Left kidney (tissue), 8 donors: ENCODE measurements at places on chromosomes 16 and 17.
A peak's percentile ranks its signal among the peaks of the same experiment; 100 is the strongest.

DNA sequence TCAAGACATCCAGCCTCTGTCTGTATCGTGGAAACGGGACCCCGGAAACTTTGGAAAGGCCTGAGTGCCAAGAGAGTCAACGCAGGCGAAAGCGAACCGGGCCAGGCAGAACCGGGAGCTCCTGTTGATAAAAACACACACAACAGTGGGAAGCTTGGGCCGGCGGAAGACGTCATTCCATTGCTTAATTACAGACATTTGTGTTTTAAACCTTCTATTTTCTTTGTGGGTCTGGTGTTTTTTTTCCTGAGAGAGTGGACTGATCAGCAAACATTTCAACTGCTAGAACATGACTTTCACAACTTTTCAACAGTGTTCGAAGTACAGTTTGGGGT, 878 bp upstream of the RNF157 start:
- no peak for DNase-seq

DNA sequence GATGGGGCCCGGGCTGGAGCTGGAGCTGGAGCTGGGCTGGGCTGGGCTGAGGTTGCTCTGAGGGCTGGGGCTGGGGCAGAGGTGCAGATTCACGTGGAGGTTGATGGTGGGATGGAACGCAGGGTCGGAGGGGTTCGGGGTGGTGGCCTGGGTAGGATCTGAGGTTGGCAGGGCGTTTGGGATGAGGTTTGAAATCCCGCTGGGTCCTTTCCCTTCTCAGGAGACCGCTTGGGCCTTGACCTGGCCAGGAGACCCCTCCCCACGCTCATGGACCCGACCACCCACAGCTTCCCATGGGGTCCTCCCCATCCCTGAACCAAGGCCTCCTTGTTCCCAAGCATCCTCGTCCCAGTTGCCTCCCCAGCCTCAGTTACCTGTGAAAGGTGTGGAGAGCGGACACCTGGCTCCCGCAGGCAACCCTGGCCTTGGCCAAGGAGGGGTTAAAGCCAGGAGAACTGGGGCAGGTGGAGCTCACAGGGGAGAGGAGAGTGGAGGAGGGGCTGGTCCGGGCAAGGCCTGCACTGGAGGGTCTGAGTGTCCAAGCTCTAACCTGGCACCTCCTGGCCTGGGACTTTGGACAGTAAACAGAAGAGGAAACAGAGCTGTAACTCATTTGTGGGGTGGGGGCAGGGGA, at the start of gene ASGR2:
Gene ASGR2, minus strand, starts transcription at position 582 of the 634 bp plus-strand sequence. CDS start 582 bp downstream, outside the sequence.
- DNase-seq = no peak

DNA sequence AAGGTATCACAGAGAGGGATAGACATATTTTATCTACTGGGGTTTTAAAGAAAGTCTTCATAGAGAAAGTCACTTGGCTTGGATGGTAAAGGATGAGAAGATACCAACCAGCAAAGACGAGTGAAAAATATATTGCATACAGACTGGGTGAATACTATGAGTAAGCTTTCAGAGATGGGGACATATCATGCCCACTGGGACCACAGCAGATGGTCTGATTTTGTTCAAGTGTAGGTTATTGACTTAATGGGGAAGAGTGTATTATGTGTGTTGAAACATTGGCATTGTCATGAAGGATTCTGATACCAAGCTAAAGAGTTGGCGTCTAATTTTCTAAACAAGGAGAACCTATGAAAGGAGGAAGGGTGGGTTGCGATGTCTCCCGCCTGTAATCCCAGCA, 13.8 kb upstream of the MMD start:
- no peak for DNase-seq

GRCh38 chr16:66354034-66354909, 12.2 kb upstream of the CDH5 start:
- DNase-seq = no peak

DNA sequence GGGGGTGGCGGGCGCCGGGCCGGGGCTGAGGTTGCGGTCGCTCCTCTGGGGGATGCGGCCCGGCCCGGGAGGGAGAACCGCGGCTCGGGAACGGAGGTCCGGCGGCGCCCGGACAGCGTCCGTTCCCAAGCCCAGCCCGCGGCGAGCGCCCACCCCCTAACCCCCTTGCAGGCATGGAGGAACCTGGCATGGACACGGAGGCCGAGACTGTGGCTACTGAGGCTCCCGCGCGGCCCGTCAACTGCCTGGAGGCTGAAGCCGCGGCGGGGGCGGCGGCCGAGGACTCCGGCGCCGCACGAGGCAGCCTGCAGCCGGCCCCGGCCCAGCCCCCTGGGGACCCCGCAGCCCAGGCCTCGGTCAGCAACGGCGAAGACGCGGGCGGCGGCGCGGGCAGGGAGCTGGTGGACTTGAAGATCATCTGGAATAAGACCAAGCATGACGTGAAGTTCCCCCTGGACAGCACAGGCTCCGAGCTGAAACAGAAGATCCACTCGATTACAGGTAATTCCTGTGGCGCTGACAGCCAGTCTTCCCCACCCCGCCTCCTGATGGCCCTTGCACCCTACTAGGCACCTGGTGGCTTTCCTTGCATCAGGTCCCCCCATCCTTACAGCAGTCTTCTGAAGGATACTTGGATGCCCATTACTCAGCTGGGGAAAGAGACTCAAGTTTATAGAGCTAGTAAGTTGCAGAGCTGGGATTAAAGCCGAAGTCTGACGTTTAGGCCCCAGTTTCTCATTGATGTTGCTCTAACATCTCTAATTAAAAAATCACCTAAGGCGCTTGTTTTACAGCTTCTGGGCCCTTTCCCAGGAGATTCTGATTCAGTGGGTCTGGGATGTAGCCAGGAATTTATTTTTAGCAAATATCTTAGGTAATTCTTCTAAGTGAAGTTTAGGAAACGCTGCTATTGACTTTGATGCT, 514 bp downstream of the UBFD1 start:
- DNase-seq = peak; percentile 1

DNA sequence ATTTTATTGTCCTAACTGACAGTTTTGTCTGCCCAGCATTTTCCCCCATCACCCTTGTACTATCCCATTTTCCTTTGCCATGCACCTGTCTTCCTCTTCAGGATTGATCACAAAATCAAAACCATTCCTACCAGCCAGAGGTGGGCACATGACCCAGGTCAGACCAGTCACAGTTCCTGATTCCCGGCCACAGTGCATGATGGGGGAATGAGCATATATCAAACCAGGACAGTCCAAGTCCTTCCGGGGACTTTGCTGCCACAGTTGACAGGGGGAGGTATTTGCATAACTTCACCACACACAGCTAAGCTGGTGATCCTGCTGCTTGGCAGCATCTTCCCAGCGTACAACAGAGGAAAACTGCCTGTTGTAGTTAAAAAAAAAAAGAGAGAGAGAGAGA, 493.9 kb downstream of the WWOX start:
- no peak for DNase-seq

DNA sequence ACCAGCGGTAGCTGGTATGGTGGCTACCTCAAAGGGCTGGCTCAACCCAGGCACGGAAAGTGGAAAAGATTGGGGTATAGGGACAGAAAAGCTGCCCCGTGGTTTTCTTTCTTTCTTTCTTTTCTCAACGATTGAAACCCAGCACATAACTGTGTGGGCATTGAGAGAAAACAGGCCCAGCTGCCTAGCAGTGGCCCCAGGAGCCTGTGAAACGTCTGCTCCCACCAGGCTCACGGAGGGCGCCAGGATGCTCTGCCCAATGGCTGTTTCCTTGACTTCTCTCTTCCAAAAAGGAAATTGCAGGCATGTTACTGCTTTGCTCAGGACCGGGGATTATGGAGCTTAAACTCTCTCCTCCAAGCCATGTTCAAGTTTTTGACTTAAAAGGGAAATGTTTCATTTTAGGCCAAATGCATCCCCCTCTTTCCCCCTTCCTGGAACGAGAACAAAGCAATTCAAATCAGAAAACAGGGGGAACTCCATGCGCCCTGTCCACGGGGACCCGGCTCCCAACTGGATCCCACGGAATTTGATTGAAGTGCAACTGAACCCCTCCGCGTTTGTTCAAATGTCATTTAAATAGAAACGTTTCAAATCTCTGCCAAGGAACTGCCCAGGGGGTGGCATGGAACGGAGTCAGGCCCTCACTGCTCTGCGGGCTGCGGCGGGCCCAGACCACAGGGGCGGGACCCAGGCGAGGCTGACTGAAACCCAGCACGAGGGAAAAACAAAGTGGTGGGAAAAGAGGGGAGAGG, 133.5 kb downstream of the RGS9 start:
- DNase-seq = no peak

- DNase-seq = no peak
These were observed 28.8 kb downstream of the MAP2K3 start for GRCh38 chr17:21313320-21313719.

- no peak for DNase-seq
These were observed 3.1 kb downstream of the CACNB1 start for GRCh38 chr17:39194089-39194984.

DNA sequence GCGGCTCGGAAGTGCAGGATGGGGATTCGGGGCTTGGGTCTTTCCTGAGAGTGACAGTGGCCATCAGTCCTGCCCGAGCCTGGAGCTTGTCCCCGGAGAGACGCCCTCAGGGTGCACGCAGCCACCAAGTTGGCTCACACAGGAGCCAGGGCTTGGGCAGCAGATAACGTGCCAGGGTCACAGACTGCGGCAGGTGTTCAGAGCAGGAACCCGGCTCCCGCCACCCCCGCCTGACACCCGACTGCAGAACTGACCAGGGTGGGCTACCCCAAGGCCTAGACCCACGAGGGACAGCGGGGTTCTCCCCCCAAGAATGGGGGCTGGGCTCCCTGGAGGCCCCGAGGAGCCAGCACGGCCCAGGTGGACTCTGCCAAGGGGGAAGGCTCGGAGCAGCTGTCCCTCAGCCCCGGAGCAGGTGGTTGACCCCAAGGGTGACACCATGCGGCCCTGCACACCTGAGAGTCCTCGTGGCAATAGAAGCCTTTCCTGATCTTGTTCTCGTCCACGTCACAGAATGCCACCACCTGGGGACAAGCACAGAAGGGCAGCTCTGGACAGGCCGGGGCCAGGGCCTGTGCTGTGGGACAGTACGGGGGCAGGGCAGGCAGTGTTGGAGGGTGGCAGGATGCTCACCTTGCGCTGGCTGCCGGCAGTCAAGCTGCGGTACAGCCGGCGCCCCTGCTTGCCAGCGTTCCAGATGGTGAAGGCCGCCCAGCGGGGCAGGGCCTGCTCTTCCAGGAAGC, 117.1 kb upstream of the ZNF750 start:
- no peak for DNase-seq

DNA sequence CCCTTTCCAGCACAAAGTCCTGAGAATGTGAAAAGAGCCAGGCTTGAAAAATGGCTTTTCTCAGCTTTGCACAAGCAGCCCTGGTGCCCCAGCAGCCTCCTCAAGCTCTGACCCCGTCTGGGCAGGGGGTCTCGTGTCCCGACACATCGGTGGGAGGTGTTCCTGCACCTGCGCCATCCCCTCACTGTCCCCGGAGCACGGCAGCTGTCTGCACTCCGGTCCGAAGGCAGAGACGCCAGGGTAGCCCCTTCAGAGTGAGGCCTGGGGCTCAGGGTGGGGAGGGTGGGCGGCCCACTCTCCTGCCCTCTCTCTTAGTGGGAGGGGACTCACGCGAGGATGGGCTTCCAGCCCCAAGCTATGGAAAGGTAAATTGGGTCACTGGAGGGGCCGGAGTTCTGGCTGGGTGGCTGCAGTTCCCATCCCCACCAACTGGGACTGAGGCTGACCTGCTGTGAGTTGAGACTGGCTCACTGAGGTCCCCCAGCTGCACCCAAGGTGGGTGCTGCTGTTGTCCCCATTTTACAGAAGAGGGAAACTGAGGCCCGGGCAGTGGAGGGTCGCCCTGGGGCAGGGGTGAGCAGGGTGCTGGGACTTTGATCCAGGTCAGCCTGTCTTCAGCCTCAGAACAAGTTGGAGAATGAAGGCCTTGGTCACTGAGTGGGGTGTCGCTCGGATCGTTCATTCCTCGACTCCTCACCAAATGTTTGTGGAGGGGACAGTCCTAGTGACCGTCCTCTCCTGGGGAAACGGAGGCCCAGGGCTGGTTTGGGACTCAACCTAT, 2.3 kb upstream of the BAIAP3 start:
- DNase-seq = no peak

GRCh38 chr17:63841350-63842172, 924 bp downstream of the SMARCD2 start:
- DNase-seq = no peak

DNA sequence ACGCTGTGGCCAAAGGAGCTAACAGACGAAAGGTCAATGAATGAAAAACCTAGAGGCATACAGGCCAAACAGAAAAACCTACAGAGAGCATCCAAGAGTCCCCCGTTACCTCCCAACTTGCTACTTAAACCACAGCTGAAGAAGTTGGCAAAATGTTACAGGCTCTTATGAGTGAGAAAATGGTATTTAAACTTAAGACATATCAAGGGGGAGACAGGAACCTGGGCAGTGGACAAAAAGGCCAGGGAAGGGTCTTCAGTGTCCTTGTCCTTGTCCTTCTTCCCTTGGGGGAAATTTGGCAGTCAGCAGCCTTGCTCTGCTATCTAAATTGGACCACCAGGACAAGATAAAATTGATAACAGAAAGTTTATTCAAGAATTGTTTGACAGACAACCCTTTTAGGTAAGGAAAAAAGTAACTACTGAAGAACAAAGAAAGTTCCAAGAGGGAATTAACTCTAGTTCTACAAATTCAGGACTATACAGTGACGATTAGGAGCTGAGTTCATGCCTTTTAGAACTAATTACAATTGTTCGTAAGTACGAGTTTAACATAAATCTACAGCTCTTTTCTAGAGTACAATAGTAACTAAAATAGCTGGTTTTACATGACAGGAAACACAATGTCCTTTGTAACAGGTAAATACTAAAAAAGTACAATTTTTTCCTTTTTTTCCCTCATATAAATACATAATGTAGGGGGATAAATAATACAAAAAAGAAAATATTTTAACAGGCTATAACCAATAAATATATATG, 3.8 kb upstream of the HOXB2 start:
- no peak for DNase-seq

DNA sequence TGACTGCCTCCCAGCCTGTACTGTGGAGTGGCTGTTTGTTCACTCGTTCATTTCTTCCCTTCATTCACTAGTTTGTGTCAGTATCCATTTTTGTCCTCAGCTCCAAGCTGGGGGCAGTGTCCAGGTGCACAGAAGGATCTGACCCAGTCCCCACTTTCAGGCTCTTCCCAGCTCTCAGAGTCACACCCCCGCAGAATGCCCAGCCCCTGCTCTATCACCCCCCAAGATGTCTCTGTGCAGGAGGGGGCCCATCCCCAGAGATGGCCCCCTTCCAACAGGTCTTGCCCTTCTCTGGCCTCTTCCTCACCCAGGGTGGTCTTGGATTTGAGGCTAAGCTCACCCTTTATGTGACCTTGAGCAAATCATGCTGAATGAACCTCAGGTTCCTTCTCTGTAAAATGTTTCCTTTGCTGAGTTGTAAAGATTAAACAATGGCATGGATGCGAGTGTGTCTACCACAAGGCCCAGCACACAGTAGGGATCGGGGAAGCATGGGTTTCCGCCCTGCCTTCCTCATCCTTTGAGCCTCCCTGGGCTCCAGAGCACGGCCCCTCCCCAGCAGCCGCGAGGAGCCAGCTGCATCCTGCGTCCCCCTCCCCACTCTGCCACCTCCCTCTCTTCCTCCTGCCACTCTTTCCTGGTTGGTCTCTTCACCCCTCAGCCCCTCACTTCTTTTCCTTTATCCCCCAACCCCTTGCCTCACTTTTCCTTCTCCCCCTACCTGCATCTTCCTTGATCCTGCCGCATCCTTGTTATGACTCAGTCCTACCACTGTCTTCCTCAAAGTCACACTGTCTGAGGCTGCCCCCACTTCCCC, 2.8 kb downstream of the FBXL19 start:
- no peak for DNase-seq
